ENCODE measurements at places on chromosomes 5 and 9.

GRCh38 chr5:180636403-180637075, 12.9 kb downstream of the FLT4 start:
- DNase-seq = no peak

DNA sequence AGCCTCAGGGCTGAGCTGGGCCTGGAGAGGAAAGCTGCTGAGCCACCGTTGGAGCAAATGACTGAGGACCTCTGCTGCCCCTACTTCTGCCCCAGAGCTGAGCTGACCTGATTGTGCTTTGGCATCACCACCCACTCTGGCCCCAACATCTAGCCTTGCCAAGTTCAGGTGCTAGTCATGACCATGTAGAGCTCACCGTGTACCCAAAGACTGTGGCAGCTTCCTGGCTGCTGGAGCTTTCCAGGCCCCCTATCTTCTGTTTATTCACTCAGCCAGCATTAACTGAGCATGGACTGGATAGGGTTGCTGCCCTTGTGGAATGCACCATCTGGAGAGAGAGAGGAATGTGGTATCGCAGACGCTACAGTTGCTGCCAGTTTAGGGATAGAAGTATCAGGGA, 49.1 kb downstream of the JADE2 start:
- DNase-seq = no peak

- peak; percentile 80 for DNase-seq
These were observed 155.8 kb upstream of the IRX4 start for GRCh38 chr5:2038321-2039179.

DNA sequence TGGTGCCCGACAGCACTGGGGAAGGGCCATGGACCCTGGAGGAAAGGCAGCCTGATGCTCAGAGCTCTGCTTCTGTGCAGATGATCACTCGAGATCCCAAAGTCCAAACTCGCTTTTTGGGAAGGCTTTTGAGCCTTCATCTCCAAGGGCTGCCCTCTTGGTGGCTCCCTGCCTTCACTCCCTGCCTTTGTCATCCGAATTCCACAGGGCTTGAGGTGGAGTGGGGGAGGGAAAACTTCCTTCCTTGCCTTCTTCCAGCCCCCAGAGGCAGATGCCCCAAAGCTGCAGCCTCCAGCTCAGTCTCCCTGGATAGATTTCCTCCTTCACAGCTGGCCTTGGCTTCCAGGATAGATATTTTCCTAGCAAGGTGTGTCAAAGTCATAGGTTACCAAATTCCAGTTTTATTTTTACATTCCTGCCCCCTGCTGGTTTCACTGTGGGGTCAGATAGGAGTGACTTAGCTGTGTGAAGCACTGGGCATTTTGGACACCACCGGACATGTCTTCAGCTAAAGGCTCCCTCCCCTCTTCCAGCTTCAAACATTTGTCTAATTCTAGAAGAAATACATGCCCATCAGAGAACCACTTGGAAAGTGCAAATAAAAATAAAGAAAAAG, 268.2 kb downstream of the HSPA4 start:
- no peak for DNase-seq

DNA sequence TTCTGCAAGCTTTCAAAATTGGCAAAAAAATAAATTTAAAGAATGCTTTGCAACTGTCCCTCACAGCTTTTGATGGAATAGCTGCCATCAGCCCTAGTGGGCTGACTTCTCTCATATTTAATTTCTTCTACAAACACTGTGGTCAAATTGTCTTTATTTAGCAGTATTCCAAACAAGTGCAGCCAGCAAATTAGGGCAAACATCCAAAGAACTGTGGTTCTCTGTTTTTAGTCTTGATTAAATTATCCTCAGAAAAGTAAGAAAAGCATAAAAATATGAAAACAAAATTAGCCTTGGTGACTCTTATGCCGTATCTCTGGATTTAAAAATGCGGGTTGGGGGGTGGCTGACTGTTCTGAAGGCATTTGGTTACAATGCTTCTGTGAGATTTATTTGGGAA, 95.8 kb upstream of the RETREG1 start:
- no peak for DNase-seq

DNA sequence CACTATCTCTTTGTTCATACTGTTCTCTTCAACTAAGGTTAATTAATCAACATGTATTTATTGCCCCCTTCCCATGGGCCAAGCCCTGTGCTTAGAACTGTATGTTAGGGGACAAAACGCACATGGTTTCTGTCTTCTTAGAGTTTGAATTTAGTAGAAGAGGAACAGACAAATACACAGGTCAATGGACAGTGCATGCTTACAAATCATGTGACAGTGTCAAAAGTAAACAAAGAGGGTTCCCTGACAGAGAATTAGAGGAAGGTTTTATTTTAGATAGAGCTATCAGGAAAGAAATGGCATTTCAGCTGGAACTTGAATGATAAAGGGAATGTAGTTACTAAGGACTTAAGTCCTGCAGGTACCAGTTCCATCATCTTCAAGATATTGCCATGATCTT, 145.2 kb upstream of the CCDC152 start:
- DNase-seq = no peak

DNA sequence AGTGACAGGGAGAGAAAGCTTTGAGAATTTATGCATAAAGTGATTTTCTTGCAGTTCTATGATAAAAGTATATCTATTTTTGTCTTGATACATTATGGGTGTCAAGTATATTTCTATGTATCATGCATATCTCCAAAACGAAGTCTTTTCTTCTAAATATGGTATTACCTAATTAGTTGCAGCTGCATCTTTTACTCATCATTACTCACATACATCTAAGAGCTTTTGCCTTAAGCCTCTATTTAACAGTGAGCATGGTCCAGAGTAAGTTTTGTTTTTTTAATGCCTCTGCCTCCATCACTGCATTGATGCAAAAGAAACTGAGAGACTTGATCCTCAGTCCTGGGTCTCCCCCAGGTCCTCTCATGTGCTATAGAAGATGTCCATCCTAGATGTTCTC, 40.0 kb upstream of the SMC5 start:
- DNase-seq = no peak

DNA sequence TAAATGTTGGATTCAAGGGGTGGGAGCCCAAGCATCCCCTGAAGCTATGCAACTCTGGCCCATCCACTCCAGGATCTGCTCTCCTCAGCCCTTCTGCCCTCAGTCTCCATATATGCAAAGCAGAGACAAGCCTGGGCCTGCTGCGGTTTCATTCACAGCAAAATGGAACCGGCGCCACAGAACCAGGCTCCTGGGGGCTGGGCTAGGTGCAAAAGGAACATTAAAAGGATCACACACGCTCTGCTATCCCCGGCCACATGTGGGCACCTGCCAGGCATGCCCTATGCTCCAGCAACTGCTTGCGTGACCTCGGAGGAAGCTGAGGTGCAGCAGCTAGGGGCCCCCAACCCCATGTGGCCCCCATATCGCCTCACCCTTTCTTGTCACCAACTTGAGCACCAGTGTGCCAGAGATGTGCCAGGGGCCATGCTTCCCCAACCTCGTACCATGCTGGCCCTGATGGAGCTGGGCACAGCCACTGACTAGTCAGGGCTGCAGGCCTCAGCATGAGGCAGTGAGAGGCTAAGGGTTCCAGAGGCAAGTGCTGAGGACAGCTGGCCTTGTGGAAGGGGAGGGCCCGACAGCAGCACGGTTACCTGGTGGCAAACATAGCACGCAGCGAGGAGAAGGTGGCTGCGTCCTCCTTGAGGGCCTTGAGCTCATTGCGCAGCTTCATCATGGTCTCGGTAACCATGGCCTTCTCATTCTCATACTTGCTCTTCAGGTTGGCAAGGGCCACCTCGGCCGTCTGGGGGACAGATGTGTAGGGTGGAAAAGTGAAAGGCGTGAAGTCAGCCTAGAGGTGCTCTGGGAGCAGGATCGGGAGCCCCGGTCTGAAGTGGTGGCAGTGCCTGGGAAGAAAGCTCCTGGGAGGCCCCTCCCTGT, 47.2 kb downstream of the BICD2 start:
- DNase-seq = no peak
